Activated CD4-positive, alpha-beta T cell treated with anti-CD3 and anti-CD28 coated beads for 4 hours (primary cell): ENCODE measurements at places on chromosomes 13 and 19.

- DNase-seq: no peak
Measured at GRCh38 chr19:16452325-16452724, 19.4 kb downstream of the EPS15L1 start.

- no peak for DNase-seq
Measured at GRCh38 chr13:28002886-28003698, 14.6 kb upstream of the URAD start.

DNA sequence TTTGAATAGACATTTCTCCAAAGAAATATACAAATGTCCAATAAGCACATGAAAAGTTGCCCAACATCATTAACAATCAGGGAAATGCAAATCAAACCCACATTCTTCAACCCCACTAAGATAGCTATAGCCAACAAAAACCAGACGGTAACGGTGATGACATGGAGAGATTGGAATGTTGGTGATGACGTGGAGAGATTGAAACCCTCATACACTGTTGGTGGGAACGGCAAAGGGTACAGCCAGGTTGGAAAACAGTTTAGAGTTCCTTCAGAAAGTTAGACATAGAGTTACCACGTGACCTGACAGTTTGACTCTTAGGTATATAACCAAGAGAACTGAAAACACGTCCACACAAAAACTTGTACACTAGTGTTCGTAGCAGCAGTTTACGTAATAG is 48.1 kb downstream of the TNFRSF19 start:
- DNase-seq: no peak

DNA sequence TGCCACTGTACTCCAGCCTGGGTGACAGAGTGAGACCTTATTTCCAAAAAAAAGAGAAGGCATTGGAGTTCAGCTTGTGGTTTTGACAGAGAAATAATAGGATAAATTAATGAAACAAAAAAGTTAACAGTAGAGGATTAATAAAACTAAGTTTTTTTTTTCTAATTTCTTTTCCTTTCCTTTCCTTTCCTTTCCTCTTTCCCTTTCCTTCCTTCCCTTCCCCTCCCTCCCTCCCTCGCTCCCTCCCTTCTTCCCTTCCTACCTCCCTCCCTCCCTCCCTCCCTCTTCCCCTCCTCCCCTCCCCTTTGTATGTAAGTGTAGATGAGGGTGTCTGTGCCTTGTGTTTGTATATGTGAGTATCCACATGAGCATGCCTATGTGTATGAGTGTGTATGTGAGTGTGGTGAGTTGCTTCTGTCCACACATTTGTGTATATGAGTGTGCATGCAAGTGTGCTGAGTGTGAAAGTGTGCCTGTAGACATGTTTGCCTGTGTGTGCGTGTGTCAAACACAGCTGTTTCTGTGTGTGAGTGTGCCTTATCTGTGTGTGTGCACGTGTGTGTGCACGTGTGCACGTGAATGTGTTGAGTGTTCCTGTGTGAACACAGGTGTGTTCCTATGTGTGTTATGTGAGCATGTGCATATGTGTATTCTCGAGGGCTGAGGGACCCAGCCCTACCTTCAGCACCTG is 12.5 kb upstream of the MZF1 start:
- DNase-seq: no peak

- no peak for DNase-seq
Measured at GRCh38 chr13:110123041-110123809, 183.7 kb downstream of the COL4A1 start.

DNA sequence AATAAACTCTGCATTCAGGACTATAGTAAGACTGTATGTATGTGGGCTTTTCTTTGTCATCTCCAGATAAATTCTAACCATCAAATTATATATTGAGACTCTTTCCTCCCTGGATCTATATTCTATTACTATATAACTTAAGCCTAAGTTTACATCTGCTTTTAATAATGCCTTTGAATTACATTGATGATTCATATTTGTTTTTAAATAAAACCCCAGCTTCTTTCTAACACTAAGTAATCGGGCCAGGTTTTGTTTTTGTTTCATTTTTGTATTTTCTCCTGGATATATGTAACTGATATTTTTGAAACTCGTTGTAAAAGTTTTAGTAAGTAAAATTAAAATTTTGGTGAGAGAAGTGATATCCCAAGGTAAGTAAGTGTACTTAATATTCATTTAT is 1599.1 kb downstream of the PCDH9 start:
- no peak for DNase-seq

- DNase-seq: no peak
Measured at GRCh38 chr13:43558939-43559338, 227.8 kb downstream of the ENOX1 start.

DNA sequence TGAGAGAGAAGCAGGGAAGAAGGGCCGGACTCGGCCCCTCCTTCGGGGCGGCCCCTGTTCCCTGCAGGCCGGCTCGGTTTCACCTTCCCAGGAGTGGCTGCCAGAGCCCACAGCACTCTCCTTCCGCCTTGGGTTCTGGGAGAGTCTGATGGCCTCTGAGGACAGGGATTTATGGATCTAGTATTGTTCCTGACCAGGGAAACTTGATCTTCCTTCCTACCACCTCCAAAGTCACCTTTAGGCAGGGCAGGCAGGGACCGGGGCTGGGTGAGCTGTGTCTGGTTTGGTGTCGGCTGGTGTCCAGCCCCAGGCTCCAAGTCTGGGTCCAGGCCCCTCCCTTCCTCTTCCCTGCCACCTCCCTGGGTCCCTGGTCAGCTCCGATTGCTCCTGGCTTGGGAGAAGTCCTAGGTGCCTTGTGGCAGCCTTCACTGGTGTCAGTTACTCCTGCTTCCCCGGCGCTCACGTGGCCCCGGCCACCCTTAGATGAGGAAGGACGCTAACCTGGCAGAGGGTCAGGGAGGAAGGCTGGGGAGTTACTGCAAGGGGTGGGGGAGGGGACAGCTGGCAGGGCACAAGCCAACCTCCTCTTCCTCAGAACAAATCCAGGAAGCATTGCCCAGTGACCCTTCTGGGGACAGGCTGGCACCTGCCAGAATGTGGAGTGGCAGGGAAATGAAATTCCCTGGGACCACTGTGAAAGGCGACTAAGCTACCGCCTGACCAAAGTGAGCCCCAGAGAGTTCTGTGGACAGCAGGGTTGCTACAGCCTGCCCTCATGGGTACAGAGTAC is 18.8 kb downstream of the RFX1 start:
- no peak for DNase-seq

DNA sequence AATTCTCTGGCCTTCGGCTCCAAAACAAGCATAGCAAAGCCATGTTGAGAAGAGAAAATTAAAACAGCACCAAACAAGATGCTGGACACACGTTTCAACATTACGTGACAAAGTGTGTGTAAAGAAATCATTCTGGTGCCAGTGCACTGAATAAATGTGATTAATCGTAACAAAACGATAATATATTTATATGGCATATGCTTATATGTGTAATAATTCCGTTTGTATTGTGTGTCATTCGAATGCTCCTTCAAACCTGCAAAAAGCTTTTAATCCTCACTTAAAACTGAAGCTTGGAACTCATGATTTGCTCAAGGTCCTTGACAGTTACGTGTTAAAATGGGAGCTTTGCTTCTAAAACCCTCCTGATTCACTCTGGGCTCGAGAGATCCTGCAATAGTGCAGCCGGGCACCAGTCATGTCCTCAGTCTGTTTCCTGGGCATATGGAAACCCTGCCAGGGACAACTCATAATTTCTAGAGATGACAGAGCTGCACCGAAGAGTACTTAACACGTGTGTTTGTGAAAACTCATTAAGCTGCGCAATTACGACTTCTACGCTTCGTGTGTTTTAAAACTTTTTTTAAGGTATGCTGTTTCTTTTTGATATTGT is 731 bp upstream of the AKAP8L start:
- no peak for DNase-seq

GRCh38 chr13:36370108-36370429 is 23.9 kb upstream of the SPART start:
- no peak for DNase-seq

GRCh38 chr13:27679896-27680295 is 58.2 kb downstream of the POLR1D start:
- DNase-seq: no peak

- DNase-seq: peak; percentile 9
Measured at GRCh38 chr19:35295792-35296462, 4.0 kb downstream of the MAG start.

GRCh38 chr19:49180659-49181058 is 23.1 kb downstream of the TRPM4 start:
- no peak for DNase-seq
